A549 treated with Mapracorat at 1 μM for 4 hours (cell line): ENCODE measurements at places on chromosomes 5 and 9. TPM values are rescaled to one million over a fixed set of nuclear protein-coding genes. Genes with fewer than 3 reads are reported as not detected.

POU5F2 gene
- 0.02 TPM in 1 of 5 replicates, not detected in the others for total RNA-seq

LIX1 gene
- total RNA-seq, result not detected in 5 replicates

RNF208 gene
- 1.1 to 2.1 TPM (median 1.8 TPM) in 5 replicates for total RNA-seq

ITGA1 gene
- total RNA-seq, result 0.64 to 1.1 TPM (median 0.92 TPM) in 5 replicates

ADGRV1 gene
- total RNA-seq, result 0.44 to 1.1 TPM (median 0.71 TPM) in 5 replicates

OBP2A gene
- not detected in 5 replicates for total RNA-seq

PAEP gene
- total RNA-seq, result 0.25 to 0.45 TPM (median 0.34 TPM) in 4 of 5 replicates, not detected in the other

ABO gene
- not detected in 5 replicates for total RNA-seq

NUTM2F gene
- total RNA-seq, result 0.06 to 0.07 TPM in 2 of 5 replicates, not detected in the others

HMMR gene
- 21.3 to 28.0 TPM (median 25.2 TPM) in 5 replicates for total RNA-seq

CARTPT gene
- total RNA-seq, result not detected in 5 replicates

PRSS3 gene
- total RNA-seq, result 11.8 to 13.5 TPM (median 12.6 TPM) in 5 replicates

ENTREP1 gene
- total RNA-seq, result 0.50 to 0.88 TPM (median 0.60 TPM) in 5 replicates

SPATA31A3 gene
- total RNA-seq, result not detected in 5 replicates

LCN9 gene
- not detected in 5 replicates for total RNA-seq
